Osteoblast (primary cell): ENCODE measurements at places on chromosomes 1 and 21.
A peak's percentile ranks its signal among the peaks of the same experiment; 100 is the strongest.

DNA sequence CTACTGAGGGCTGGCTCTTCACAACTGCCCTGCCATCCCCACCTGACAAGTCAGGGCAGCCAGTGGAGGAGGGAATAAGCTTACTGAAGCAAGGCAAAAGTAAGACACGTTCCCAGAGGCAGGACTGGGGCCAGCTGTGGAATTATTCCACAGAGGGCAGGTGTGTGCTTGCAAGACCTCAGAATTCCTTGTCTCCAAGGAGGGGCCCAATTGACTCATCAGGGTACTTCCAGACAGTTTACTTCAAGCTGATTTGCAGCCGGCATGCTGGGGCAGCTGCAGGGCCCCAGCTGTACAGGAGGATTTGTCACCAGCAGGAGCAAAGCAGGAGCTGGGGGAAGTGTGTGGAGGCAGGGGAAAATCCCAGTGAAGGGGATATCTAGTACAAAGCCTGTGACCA lies 167.5 kb upstream of the CAMK1G start:
- DNase-seq, result no peak

DNA sequence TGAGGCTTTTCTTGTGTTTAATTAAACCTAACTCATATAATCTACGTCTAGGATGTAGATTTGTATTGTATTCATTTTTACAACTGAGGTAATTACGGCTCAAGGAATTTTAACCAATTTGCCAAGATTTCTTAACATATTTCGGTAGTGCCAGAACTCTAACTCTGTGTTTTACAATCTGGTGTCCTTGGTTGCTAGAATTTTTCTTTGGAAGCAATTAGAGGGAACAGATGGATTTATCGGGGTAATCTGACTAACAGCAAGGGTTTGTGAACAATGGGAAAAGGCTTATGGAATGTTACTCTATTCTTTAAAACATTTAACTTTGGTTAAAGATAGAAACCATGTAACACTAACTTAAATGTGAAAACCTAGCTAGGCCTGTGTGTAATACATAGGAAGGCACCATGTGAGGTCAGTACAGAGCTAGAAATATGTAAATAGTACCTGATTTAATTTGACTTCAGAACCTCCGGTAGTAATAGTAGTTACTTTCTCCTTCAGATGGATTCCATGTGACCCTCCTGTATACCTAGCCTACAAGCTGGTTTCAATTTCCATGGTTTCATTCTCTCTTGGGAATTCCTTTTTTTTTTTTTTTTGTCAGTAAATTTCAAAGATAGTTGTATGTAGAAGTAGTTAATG lies 1.2 kb downstream of the MTF2 start:
- DNase-seq, result peak; percentile 82

DNA sequence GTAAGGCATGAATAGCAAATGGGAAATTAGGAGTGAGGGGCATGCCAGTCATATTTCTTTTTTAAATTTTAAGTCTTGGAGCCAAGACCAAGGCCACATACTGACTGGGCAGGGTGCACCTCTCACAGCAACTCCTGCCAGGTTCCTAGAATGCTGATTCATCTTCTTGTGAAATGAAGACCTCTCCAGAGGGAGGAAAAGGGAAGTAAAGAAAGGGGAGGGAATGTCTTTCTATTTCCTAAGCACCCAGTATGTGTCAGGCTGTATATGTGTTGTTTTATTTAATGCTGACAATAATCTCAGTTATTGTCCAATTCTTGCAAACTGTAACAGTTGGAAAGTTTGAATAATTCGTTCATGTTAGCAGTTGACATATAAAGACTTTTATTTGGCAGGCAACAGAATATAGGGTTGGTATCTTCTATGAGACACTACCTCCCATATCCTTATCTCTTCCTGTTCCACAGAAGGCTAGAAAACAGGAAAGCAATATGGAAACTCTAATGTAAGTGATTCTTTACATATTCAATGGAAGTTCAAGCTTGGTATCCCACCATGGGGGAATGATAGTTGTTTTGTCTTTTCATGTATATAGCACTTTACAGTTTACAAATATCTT lies 259.1 kb upstream of the USP24 start:
- no peak for DNase-seq

GRCh38 chr1:31249854-31250253 lies 10.2 kb upstream of the NKAIN1 start:
- DNase-seq, result no peak
